ENCODE measurements at places on chromosomes 12 and 14.

DNA sequence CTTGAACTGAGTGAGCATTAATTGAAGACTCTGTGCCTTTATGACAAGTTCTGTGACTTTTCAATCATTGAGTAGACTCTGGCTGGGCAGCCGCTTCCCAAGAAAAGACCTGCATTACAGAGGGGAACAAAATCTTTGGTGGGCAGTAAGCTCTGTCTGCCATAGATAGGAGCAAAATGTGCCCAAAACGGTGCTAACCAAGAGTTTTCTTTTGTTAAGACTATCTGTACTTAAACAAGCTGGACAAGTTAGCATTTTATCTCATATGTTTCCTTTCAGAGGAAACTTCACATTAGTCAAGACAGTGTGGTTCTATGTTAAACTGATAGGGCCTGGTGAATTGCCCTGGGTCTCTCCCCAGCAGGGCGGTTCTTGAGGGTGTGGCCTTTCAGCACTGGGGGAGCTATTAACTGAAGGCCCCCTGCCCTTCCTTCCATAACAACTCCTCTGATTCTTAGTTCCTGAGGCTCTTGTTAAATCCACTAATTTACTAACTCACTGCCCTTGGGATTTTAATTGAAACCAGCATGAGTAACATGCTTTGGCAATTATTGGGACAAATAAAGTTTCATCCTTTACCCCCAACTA lies 219.6 kb downstream of the KTN1 start:
- DNase-seq: no peak

GRCh38 chr14:89365061-89365801 lies 51.8 kb downstream of the FOXN3 start:
- DNase-seq: no peak

DNA sequence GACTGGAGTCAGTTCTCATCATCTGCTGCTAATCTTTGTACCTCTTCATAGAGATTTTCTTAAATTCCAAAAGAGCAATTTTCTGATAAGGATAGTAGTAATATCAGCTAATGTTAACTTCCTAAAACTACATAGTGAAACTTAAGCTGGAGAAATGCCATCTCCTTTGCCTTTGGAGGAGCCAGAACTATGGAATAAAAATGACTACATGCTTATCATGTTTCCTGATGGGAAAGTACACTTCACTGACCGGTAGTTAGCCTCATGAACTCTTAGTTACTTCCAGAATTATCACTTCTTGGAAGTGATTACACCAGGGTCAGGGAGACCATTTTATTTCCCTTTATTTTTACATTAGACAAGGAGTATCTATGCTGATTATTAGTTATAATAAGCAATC lies 1222.1 kb upstream of the TMEM132C start:
- no peak for DNase-seq

GRCh38 chr14:100063314-100063941 lies 1.8 kb upstream of the EVL start:
- DNase-seq: no peak
